ENCODE measurements at places on chromosomes 7 and 10.
A peak's percentile ranks its signal among the peaks of the same experiment; 100 is the strongest.

DNA sequence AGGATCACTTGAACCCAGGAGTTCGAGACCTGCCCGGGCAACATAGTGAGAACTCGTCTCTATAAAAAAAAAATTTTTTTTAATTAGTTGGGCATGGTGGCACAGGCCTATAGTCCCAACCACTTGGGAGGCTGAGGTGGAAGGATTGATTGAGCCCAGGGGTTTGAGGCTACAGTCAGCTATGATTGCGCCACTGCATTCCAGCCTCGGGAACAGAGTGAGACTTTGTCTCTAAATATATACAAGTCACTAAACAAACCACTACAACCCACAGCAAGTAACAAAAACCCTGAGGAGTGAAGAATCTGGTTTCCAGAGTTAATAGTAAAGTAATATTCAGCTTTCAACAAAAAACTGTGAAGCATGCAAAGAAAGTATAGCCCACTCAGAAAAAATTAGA, 32.7 kb upstream of the HHEX start:
- DNase-seq, result no peak

GRCh38 chr10:14555807-14556206, 218.9 kb downstream of the FAM107B start:
- no peak for DNase-seq

GRCh38 chr7:80942261-80943041, 23.6 kb upstream of the SEMA3C start:
- DNase-seq, result peak; percentile 98

- peak; percentile 30 for DNase-seq
Observed at GRCh38 chr7:4849390-4849789, 12.4 kb downstream of the PAPOLB start.

DNA sequence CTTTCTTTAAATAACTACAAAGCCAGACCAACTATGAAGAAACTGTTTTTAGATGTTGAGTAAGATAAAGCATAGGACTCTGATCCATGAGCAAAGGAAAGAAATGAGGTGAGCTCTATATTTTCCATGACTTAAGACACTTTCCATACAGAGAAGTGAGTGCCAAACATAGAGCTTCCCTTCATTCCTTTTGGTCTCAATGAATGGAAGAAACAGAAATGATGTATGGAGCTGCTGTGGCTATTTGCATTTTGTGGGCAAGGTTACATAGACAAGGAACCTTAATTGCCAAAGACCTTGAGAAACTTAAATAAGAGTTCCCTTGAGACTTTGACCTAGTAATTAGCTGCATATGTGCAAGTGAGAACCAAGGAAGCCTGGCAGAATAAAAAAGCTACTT, 1152.2 kb downstream of the XPNPEP1 start:
- DNase-seq, result peak; percentile 23

DNA sequence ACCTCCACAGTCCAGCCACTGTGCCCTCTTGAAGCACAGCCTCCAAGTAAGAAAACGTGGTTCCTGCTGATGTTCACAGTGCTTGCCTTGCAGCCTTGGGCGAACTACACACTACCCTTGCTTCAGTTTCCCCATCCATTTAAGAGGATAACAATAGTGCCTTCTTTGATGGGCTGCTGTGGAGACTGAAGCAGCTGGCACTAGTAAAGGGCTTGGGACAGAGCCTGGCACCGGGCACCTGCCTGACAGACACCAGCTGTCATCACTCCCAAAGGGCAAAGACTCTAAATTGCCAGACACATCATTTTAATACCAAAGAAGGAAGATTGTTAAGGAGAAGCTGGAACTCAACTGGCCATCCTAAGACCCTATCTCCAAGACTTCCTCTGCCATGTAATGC, 3.1 kb upstream of the C10orf90 start:
- DNase-seq, result no peak

- DNase-seq, result peak; percentile 73
Observed at GRCh38 chr7:78232806-78233205, 434.2 kb downstream of the PHTF2 start.

DNA sequence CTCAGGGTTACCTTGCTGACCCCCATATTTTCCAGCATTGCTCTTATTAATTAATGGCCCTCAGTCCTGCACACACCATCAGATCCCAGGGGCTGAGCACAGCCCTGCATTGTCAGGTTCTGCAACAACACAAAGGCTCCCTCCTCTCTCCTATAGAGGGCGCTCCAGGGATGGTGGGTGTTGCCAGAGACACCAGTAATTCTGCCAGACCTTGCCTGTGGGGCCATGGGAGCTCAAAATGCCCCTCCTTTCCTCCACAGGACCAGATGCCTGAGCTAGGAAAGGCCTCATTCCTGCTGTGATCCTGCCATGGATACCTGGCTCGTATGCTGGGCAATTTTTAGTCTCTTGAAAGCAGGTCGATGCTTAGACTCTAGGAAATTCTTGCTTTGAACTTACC, 42.8 kb upstream of the PRSS58 start:
- no peak for DNase-seq

DNA sequence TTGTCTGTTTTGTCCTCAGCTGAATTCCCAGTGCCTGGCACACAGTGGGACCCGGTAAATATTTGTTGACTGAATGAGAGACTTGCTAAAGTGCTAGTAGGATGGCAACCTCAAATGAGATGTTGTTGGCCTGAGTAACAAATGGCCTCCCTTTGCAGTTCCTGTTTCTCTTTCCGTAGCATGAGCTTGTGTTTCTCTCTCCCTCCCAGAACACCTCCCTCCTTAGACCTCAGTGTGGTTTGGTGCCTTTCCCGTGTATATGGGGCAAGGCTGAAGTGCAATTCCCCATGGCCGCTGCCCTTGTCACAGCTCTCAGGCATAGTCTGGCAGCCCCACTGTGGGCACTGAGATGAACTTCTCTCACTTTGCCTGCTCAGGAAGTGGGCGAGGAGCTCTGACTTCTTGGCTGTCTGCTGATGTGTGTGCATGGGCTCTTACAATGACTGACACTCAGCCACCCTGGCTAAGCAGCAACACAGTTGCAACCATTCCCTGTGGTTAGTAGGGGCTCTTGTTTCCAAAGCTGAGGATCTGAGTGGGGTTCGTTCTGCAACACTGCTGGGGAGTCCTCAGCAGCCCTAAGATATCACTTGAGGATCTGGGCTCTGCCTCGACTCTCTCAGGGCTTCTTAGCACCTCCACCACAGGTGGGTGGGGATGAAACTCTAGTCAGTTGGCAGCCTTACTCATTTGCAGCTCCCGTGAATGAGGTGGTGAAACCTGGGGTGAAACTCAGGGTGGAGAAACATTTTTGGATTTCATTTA, 136.1 kb downstream of the ICA1 start:
- DNase-seq, result no peak

GRCh38 chr10:14601872-14602725, 172.6 kb downstream of the FAM107B start:
- peak; percentile 84 for DNase-seq

GRCh38 chr10:1264001-1264400, 207.8 kb downstream of the WDR37 start:
- no peak for DNase-seq

DNA sequence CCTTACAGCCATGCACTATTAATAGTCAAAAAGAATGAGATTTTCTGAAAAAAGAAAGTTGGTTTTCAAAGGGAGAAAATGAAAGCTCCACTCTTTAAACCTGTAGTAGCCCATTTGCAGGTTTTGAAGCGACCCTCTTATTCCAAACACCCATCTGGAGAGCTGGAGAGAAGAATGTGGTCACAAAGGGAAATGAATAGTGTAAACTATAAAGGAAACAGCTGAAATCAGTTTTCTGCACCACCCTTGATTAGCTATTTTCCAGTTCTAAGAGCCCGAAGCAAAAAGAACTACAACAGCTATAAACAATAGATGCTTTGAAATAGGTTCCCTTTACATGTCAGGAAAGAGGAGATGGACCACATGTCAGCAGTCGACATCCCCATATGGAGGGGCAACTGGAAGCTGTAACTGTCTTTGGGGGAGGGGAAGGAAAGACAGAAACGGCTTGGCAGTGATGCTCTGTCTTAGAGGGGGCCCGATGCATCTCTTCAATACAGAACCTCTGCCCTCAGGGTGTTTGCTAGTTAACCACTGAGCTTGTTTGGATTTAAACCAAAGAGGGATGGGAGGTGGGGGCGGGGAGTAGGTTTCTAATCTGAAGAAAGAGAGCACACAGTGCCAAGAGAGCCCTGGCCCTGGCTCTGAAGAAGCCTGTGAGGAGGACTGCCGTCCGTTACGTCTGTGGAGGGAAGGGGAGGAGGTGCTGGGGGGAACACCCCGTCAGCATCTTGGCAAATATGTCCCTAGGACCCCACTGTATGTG, 55.3 kb downstream of the CPVL start:
- DNase-seq, result peak; percentile 36

DNA sequence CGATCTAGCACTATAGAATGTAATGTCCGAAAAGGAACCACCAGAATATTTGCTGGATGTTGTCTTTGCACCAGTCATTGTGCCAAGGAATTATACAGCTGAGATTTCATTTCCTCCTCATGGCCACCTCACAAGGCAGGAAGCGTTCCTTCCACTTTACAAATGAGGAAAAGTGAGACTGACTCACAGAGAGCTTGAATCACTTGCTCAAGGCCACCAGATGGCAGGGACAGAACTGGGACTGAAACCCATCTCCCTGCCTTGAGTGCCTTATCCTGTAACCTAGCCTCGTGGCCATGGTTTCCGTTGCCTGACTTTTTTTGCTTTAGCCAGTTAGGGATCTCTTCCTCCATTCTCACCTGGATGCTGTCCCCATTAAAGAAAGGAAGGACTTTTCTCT, 44.7 kb upstream of the PDZD8 start:
- peak; percentile 52 for DNase-seq

- DNase-seq, result no peak
Observed at GRCh38 chr7:132685277-132685676, 109.0 kb upstream of the PLXNA4 start.

GRCh38 chr10:19628767-19629560, 187.3 kb upstream of the PLXDC2 start:
- no peak for DNase-seq

DNA sequence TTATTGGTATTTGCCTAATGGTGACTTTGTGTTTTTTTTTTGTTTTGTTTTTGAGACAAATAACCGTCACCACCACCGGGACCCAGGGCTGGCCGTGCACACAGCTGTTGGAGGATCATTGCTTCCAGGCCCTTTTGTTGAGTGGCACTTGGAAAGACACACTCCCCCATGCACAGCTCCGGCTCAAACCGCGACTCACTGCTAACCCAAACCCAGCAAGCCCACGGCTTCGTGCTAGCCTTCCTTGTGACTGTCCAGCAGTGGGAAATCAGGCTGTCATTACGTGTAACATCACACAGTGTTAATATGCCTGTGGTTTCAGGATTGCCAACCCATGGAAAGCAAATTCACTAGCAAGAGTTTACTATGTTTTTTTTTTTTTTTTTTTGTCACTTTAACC, 17.4 kb downstream of the BNIP3 start:
- no peak for DNase-seq

DNA sequence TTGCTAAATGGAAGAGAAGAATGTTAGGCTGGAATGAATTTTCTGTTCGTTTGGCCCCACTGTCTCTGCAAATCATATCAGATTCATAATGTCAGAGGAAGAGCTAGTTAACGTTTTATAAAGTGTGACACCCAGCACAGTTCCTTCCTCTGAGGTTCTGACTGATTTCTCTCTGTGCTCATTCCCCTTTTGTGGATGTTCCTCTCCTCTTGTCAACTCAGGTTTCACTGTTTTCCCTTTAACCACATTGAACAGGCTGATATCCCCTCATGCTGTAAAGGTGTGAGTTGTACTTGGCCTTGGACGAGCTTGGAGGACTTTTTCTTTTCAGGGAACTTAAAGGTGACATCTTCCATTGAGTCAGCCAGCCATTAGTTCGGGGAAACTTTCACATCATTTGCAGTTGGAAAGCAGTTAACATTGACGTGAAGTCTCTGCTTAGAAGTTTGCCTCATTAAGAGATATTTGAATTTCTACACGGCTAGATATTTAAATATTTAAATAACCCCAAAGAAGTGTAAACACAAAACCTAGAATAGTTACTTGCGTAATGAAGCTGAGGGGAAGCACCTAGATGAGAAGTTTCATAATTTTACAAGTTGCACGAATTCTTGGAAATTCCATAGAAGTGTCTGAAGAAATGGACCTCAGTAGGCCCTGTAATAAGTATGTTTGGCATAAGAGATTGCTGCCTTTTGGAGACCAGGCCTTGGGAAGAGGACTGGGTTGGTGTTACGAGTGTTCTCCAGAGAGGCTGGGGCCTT, 101.5 kb upstream of the EGR2 start:
- no peak for DNase-seq

DNA sequence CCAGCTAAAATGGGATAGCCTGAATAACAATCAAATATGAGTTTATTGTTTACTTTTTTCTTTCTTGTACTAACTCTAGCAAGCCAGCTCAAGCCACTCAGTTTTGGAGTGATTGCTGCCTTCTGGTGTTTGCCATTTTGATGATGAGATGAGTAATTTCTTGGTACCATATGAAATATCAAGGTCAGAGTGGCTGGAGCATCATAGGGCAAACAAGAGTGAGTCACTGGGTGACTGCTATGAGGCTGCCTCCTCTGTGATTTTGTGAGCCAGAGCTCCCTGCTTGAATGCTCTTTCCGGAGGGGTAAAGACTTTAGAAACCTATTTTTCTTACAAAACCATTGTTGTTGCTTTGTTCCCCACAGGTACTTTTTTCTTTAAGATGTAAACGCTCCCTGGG, 295.6 kb downstream of the PRKG1 start:
- DNase-seq, result peak; percentile 68

GRCh38 chr7:48528646-48529045, 357.4 kb downstream of the ABCA13 start:
- DNase-seq, result no peak

DNA sequence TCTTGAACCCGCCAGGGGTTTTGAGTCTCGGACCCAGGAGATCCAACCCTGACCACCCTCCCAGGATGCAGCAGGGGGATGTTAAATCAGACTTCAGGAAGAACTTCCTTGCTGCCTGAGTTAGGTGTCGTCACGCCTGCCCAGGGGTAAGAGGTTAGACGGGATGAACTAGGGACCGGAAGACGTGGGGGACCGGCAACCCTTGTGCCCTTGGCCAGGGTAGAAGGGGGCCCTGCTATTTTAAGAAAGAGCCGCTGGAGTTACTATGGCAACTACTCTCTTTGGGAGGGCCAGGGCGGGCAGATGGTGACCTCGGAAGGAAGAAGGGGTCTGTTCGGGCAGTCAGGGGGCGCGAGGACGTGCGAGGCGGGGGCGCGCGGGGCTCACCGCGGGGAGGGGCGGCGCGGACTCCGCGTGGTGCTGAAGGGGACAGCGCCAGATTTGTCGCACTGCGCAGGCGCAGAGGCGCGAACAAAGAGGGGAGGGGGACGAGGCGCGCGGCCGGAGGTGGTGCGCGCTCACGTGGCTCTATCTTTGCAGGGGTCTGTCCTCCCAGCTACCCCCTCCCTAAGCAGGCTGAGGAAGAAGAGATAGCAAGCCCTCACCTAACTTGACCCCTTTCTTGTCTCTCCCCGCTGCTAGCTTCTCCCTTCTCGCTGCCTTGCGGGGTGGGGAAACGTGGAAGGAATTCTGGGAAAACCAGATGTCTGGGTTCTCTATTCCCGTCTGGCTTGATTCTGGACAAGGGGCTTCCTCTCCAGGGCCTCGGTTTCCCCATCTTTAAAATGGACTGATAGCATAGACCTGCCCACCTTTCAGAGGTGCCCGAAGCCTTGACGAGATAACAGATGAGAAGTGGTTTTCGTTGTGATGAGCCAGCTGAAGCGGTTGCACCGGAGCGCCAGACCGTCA, 940 bp upstream of the PSD start:
- peak; percentile 30 for DNase-seq
